ENCODE measurements at places on chromosomes 4 and X.

DNA sequence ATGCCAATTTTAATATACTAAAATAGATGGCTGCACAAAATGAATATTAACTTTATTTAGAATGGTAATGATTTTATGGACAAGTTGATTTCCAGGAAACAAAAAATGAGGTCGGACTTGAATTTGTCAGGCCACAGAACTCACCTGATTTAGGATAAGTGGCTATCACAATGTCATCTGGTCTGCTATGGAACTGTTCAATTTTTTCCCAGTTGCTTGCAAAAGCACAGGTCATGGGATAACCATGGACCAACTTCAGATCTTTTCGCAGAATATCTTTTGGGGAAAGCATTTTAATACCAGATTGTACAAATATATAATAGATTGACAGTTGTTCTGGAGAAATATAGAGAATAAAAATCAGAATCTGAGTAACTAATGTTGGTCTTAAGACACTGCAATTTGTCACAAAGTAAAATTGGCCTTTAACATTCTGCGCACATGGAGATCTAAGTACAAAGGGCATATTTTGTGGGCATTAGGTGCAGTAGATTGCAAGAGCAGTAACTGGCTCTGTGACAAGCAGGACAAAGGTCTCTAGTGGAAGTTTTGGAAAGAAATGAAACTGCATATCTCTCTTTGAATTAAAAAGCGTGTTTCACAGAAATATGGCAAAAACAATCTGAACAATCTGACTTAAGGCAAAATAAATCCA, 5.4 kb downstream of the SULT1B1 start:
- no peak for DNase-seq

- DNase-seq: no peak
Measured at GRCh38 chr4:168604496-168605373, 107.9 kb downstream of the PALLD start.

DNA sequence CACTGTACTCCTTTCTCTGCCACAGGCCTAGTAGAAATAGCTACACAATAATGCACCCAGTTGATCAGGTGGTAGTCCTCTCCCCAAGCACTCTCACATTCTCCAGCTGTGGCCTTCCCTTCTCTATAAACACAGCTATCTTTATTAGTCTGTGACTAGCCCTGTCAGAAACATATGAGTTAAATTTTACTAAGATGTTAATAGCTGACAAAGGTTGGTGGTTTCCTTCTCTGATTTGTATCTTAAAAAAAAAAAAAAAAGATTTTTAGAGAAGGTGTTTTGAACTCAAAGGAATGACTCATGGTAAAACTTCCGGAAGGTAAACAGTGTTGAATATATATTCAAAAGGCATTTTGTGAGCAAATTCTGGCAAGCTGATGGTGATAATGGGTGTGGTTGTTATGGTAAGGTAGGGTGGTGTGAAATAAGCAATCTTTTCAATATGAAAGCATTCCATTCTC, 327.4 kb downstream of the PPP3CA start:
- DNase-seq: no peak

DNA sequence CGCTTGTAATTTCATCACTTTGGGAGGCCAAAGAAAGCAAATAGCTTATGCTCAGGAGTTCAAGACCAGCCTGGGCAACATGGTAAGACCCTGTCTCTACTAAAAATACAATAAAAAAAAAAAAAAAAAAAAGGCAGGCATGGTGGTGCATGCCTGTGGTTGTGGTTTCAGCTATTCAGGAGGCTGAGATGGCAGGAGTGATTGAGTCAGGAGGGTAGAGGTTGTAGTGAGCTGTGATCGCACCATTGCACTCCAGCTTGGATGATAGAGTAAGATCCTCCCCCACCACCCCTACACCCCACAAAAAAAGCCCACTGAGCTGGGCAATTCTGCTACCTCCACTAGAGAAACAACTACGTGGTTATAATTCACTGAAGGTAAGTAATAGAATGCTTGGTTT, 118.8 kb upstream of the PCDH18 start:
- DNase-seq: no peak
